Smooth muscle cell of the coronary artery (primary cell): ENCODE measurements at places on chromosomes 7 and 10. TPM values are rescaled to one million over a fixed set of nuclear protein-coding genes. Genes with fewer than 3 reads are reported as not detected.

The FGL2 gene
- total RNA-seq, result 2.6 and 9.8 TPM in 2 replicates

The PIK3AP1 gene
- total RNA-seq, result under 0.01 TPM in 1 of 2 replicates, not detected in the other

The GHRHR gene
- total RNA-seq, result not detected in 2 replicates

The TLX1 gene
- not detected in 2 replicates for total RNA-seq

The IDI2 gene
- not detected in 2 replicates for total RNA-seq

The GIMAP4 gene
- total RNA-seq, result 0.35 TPM in 1 of 2 replicates, not detected in the other

The SRPK2 gene
- 28.4 and 39.2 TPM in 2 replicates for total RNA-seq

The CYP26C1 gene
- total RNA-seq, result 0.23 TPM in 1 of 2 replicates, not detected in the other

The CALML3 gene
- not detected in 2 replicates for total RNA-seq

The HEPACAM2 gene
- under 0.01 TPM in 1 of 2 replicates, not detected in the other for total RNA-seq

The PKD2L1 gene
- total RNA-seq, result not detected in 2 replicates

The PLPP4 gene
- total RNA-seq, result 2.9 and 3.2 TPM in 2 replicates

The GFRA1 gene
- under 0.01 and 0.35 TPM in 2 replicates for total RNA-seq

The MUC12 gene
- total RNA-seq, result not detected in 2 replicates

The SLIT1 gene
- under 0.01 and 0.35 TPM in 2 replicates for total RNA-seq

The COL17A1 gene
- 0.23 and 0.45 TPM in 2 replicates for total RNA-seq

The FGFR2 gene
- 0.23 TPM in 1 of 2 replicates, not detected in the other for total RNA-seq

The ADCY1 gene
- 0.08 and 2.3 TPM in 2 replicates for total RNA-seq

The VDAC2 gene
- total RNA-seq, result 88.0 and 187 TPM in 2 replicates

The PGAM1 gene
- total RNA-seq, result 227 and 387 TPM in 2 replicates

The ANKRD2 gene
- total RNA-seq, result 0.15 and 0.59 TPM in 2 replicates

The COMTD1 gene
- 7.6 and 13.2 TPM in 2 replicates for total RNA-seq

The LBX1 gene
- not detected in 2 replicates for total RNA-seq

The FGF8 gene
- not detected in 2 replicates for total RNA-seq

The SFRP5 gene
- total RNA-seq, result 0.12 and 3.9 TPM in 2 replicates

The HTR7 gene
- 0.94 and 5.3 TPM in 2 replicates for total RNA-seq

The MOGAT3 gene
- total RNA-seq, result not detected in 2 replicates

The SBDS gene
- total RNA-seq, result 71.0 and 90.3 TPM in 2 replicates

The PLCE1 gene
- total RNA-seq, result 1.3 and 2.3 TPM in 2 replicates

The NAMPT gene
- total RNA-seq, result 29.1 and 153 TPM in 2 replicates

The PHKG1 gene
- total RNA-seq, result 0.98 and 7.5 TPM in 2 replicates

The SUV39H2 gene
- 4.4 and 7.5 TPM in 2 replicates for total RNA-seq

The ARF5 gene
- 112 and 151 TPM in 2 replicates for total RNA-seq

The SYT15B gene
- 0.30 TPM in 1 of 2 replicates, not detected in the other for total RNA-seq

The CLCN1 gene
- total RNA-seq, result not detected in 2 replicates
